CD14-positive monocyte (primary cell): ENCODE measurements at places on chromosomes 2 and 18.

DNA sequence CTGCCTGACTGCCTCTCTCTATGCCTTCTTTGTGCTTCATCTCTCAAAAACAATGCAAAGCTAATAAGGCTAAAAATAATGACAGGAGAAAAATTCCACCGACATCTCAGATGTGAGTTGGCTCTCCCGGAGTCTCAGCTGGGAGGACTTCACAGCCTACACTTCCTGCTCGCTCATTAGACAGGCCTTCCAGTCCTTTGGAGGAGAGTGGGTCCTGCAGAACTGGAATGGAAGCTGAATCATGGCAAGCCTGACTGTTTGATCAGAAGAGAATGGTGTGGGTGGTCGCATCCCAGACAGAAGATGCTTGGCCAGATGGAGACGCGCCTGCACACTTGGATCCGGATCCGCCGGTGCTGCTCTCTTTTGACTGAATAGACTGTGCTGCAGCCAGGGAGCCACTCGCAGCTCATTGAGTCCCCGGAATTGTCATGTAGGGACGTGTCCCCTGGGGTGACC, 49.7 kb downstream of the TRIB2 start:
- H3K4me3 ChIP-seq, result no peak overlapping the region
- H3K36me3 ChIP-seq, result no peaks in the 10 kb centered on the region
- H3K27ac ChIP-seq, result no peak overlapping the region
- DNase-seq, result no peak
- H3K27me3 ChIP-seq, result peaks cover 6% of the 10 kb centered on the region

DNA sequence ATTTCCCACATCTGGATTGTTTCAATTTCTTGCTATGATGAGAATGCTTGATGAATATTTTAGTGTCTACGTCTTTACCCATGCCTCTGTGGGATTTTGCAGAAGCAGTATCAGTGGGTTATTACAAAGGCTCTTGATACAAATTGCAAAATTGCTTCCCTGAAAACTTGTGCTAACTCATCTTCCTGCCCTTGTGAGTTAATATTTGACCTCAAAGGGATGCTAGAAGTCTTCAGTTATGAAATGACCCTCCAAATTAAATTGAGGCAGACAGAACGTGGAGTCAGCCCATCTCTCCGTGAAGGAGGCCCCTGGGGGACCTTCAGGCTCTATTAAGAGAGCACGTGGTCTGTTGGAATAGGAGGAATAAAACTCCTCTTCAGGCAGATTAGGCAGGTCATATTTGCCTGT, 239.2 kb upstream of the HS6ST1 start:
- H3K36me3 ChIP-seq, result no peaks in the 10 kb centered on the region
- no peaks in the 10 kb centered on the region for H3K27me3 ChIP-seq
- peak overlapping the region; percentile 60 for H3K27ac ChIP-seq
- peaks cover 22% of the 10 kb centered on the region for H3K4me1 ChIP-seq
- peak; percentile 43 for DNase-seq

- H3K4me1 ChIP-seq, result no peaks in the 10 kb centered on the region
- H3K27ac ChIP-seq, result no peak overlapping the region
- H3K27me3 ChIP-seq, result no peaks in the 10 kb centered on the region
- no peak overlapping the region for H3K4me3 ChIP-seq
- no peak for DNase-seq
- H3K36me3 ChIP-seq, result peaks cover 97% of the 10 kb centered on the region
These were observed 46.8 kb downstream of the EPG5 start for GRCh38 chr18:45920367-45920766.

- no peak for DNase-seq
- H3K27me3 ChIP-seq, result no peaks in the 10 kb centered on the region
- no peaks in the 10 kb centered on the region for H3K36me3 ChIP-seq
- no peak overlapping the region for H3K4me3 ChIP-seq
- no peaks in the 10 kb centered on the region for H3K4me1 ChIP-seq
These were observed 111.5 kb downstream of the MCFD2 start for GRCh38 chr2:46803911-46804670.

DNA sequence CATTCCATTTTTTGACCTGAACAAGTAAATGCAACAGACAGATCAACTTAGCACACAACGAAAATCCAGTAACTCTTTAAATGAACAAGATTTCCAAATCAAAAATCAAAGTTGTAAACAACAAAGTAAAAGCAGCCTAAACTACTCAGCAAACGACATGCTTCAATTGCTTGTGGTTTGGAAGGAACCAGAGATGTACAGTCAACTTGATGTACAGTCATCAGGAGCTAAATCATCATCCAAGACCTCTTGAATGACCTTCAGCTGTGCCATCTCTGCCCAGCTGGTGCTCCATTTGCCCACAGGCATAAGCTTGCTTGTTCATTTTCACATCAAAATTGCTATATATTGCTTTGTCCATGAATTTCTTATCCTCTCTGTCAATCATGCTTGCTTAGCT, 109.8 kb downstream of the UPP2 start:
- peaks cover 25% of the 10 kb centered on the region for H3K4me1 ChIP-seq
- no peaks in the 10 kb centered on the region for H3K27me3 ChIP-seq
- no peak for DNase-seq
- H3K4me3 ChIP-seq, result no peak overlapping the region
- H3K36me3 ChIP-seq, result no peaks in the 10 kb centered on the region
- H3K27ac ChIP-seq, result no peak overlapping the region

DNA sequence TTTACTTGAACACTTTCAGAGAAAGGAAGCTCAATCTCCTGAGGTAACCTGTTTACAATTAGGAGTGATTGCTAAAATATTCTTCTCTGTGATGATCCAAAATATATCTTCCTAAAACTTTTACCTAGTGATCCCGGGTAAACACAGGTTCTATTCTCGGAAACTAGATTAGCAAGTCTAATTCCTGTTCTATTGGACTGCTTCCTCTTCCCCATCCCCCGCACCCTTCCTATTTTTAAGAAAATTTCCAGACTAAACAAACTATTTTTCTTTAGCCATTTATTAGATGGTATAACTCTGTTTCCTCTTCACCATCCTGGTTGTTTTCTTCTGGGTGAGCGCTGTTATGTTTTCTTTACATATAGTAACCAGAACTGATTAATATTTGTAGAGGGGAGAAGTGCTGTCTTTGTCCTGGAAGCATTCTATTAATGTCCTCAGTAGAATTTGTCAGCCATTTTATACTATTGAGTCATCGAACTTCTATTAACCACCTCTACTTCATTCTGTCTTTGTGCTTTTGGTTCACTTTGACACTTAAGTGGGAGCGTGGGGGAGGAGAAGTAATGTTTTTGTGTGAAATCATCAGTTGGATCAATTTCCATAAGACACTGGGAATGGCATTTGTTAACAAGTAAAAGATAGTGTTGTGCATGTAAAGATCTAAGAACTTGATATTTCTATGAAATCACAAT, 31.8 kb downstream of the CREB1 start:
- peaks cover 52% of the 10 kb centered on the region for H3K36me3 ChIP-seq
- peak overlapping the region; percentile 15 for H3K27ac ChIP-seq
- no peak overlapping the region for H3K4me3 ChIP-seq
- peaks cover 7% of the 10 kb centered on the region for H3K4me1 ChIP-seq

GRCh38 chr2:234723400-234723799, 226.5 kb upstream of the ARL4C start:
- no peak for DNase-seq
- H3K4me3 ChIP-seq, result no peak overlapping the region
- H3K4me1 ChIP-seq, result no peaks in the 10 kb centered on the region
- H3K27ac ChIP-seq, result no peak overlapping the region
- no peaks in the 10 kb centered on the region for H3K27me3 ChIP-seq

- no peak for DNase-seq
- H3K4me1 ChIP-seq, result no peaks in the 10 kb centered on the region
- no peak overlapping the region for H3K4me3 ChIP-seq
- H3K27ac ChIP-seq, result no peak overlapping the region
- H3K36me3 ChIP-seq, result no peaks in the 10 kb centered on the region
These were observed 138.6 kb upstream of the MSH6 start for GRCh38 chr2:47644351-47644750.

- DNase-seq, result peak; percentile 64
- peak overlapping the region; percentile 88 for H3K27ac ChIP-seq
- no peaks in the 10 kb centered on the region for H3K27me3 ChIP-seq
- H3K4me1 ChIP-seq, result peaks cover 81% of the 10 kb centered on the region
These were observed 2.1 kb downstream of the HK2 start for GRCh38 chr2:74835831-74836674.

DNA sequence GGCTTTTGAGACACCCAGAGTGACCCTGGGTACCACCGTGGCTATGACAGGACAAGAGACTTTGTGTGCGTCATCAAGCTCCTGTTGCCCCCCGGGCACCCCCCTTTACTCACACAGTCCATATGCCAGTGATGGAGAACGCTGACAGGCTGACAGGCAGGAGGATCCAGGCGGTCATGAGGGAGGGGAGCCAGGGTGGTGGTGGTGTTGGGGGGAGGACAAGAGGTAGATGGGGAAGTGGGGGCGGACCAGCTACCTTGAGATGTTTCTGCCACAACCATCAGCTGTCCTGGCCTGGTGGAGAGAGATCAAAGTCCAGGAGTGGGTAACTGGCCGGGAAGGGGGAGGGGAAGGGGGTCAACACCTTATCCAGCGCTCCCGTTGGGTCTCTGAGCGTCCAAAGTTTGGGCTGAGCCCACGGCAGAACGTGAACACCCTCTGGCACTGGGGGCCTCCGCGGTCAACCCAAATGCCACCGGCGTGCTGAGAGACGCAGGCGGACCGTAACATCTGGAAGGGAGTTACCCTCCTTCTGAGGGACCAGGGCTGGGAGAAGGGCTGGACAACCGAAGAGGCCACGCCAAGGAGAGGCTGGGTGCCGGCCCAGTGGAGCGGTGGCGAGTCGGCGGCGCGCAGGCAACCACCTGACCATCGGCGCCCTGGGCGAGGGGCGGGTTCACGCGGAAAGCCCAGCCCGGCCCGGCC, 575 bp downstream of the TMEM150A start:
- no peak for DNase-seq
- H3K4me1 ChIP-seq, result peaks cover 40% of the 10 kb centered on the region
- peaks cover 48% of the 10 kb centered on the region for H3K36me3 ChIP-seq
- H3K4me3 ChIP-seq, result peak overlapping the region; percentile 82

- DNase-seq, result peak; percentile 43
- no peak overlapping the region for H3K27ac ChIP-seq
- H3K36me3 ChIP-seq, result no peaks in the 10 kb centered on the region
- peaks cover 17% of the 10 kb centered on the region for H3K4me1 ChIP-seq
These were observed 322.6 kb upstream of the REV1 start for GRCh38 chr2:99812426-99812825.

- H3K4me1 ChIP-seq, result peaks cover 12% of the 10 kb centered on the region
- H3K27me3 ChIP-seq, result peaks cover 30% of the 10 kb centered on the region
- H3K27ac ChIP-seq, result no peak overlapping the region
- no peaks in the 10 kb centered on the region for H3K36me3 ChIP-seq
These were observed 9.3 kb downstream of the ATOH8 start for GRCh38 chr2:85763132-85763531.

DNA sequence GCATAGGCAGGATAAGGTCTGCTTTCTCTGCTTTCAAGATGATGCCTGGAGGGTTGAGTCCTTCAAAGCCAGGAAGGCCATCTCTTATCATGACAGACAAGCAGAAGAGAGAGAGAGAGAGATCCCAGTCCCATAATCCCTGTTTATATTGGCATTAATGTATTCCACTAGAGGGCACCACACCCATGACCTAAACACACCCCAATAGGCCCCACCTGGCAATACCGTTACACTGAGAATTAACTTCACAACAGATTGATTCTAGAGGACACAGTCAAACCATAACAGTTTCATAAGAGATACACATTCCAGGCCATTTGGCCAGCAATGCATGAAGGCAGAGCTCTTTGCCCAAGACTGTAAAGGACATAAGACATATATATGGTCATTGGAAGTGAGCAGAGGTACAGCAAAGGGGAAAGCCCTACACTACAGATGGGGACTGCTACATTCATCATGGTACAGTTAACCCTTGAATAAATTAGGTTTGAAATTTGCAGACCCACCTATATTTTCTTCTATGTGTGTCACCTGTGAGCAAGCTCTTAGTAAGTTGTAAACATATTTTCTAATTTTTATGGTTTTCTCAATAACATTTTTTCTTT, 1516.1 kb downstream of the RPIA start:
- no peaks in the 10 kb centered on the region for H3K36me3 ChIP-seq
- H3K27me3 ChIP-seq, result no peaks in the 10 kb centered on the region
- no peak overlapping the region for H3K4me3 ChIP-seq
- DNase-seq, result no peak

DNA sequence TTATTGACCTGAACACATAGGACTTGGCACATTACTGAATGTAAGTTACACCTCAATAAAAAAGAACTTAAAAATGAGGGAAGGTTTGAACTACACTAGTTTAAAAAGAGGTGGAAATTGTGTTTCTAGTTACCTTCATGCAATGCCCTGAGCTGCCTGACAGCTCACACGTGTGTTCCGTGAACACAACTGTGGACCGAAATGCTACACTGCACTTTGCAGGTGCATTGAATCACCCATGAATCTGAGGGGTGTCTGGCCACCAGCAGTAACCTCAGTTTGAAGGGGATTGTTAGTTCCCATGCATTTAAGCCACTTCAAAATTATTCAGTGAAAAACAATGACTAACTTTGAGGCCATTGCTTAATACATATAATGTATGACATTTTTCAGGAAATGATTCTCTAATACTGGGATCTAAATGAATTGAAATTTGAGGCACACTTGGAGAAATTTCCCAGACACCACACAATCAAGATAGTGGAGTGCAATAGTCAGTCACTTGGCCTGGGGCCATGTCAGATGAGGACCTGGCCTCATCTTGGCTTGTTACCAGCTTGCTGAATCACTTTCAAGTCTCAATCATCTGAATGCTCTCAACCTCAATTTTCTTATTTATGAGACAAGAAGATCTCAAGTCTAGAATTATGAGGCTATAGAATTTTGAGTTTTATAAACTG, 59.3 kb downstream of the MYL12B start:
- H3K27ac ChIP-seq, result no peak overlapping the region
- no peaks in the 10 kb centered on the region for H3K36me3 ChIP-seq
- no peak overlapping the region for H3K4me3 ChIP-seq
- peak; percentile 10 for DNase-seq
- no peaks in the 10 kb centered on the region for H3K27me3 ChIP-seq
- peaks cover 14% of the 10 kb centered on the region for H3K4me1 ChIP-seq

- DNase-seq, result no peak
- H3K4me3 ChIP-seq, result no peak overlapping the region
- no peaks in the 10 kb centered on the region for H3K36me3 ChIP-seq
- H3K4me1 ChIP-seq, result no peaks in the 10 kb centered on the region
- H3K27me3 ChIP-seq, result peaks cover 18% of the 10 kb centered on the region
These were observed 8.5 kb upstream of the LYPD1 start for GRCh38 chr2:132678483-132678882.

DNA sequence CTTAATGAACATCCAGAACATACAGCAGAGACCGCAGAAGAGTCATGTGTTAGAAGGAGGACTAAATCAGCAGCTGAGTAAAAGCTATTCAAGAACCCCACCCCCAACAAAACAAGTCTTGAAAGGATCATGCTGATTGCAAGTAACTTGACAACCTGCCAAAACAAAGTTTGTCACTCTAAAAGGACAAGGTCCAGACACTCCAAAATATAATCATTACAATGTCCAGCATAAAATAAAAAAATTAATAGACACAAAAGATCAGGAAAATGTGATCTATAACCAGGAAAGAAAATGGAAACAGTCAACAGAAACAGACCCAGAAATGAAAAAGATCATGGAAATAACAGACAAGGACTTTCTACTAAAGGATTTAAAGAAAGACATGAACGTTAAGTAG, 28.5 kb downstream of the CCDC88A start:
- H3K27ac ChIP-seq, result no peak overlapping the region
- no peaks in the 10 kb centered on the region for H3K27me3 ChIP-seq
- H3K36me3 ChIP-seq, result peaks cover 38% of the 10 kb centered on the region
- H3K4me1 ChIP-seq, result peaks cover 22% of the 10 kb centered on the region
- no peak overlapping the region for H3K4me3 ChIP-seq

GRCh38 chr2:233811087-233811486, 33.0 kb downstream of the MROH2A start:
- no peaks in the 10 kb centered on the region for H3K27me3 ChIP-seq
- no peak overlapping the region for H3K4me3 ChIP-seq
- no peak overlapping the region for H3K27ac ChIP-seq
- H3K4me1 ChIP-seq, result no peaks in the 10 kb centered on the region
- no peaks in the 10 kb centered on the region for H3K36me3 ChIP-seq
- no peak for DNase-seq
